ENCODE measurements at places on chromosomes 13 and 19.

DNA sequence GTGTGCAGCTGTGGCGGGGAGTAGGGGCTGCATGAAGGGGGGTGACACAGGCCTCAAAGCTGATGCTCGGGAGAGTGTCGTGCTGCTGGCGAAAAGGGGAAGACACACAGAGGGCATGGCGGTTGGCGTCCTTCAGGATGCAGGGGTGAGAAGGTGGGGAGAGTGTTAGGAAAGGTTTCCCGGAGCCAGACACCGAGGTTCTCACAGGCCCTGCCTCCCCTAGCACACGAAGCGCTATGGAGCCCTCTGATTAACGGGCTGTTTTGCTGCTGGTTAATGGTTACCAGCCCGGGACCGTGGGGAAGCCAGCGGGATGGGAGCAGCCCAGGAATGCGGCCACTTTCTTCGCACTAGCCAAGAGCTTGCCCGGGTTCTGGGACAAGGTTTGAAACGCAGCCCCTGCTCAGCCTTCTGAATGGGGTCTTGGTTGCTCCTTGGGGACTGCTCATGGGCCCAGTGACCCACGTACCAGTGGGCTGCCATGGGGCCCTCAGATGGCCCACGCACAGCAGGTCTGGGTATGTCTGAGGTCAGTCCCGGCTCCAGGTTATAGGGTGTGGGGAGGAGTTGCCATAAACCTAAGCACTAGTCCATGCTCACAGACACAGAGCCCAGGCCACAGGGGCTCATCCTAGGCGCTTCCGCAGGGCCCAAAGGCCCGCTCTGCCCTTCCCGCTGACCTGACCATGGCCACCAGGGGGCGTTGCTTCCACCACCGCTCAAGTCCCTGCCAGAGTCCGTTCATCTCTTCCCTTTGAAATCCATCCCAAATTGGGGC lies 31.3 kb upstream of the ISYNA1 start:
- no peak for DNase-seq

DNA sequence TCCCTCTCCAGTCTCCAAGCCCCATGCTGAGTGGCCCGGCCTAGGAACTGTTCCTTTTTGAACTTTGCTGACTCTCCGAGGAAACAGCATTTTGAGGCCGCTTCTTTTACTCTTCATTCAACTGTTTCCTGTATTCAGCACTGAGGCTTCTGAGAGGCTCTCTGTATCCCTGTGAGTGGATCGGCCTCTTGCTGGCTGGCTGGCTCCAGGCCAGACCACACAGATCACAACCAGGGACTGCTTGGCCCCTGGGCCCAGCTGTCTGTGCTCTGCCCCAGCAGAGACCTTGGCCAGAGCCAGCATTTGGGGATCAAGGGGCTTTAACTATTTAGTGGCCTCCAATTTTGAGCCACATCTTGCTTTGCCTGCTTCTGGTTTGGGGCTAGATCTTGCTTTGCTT lies 75.6 kb upstream of the KL start:
- DNase-seq: no peak

- DNase-seq: no peak
Observed at GRCh38 chr19:55704494-55705245, 29.6 kb downstream of the EPN1 start.

GRCh38 chr19:4829001-4829712 lies 2.4 kb downstream of the TICAM1 start:
- DNase-seq: no peak

DNA sequence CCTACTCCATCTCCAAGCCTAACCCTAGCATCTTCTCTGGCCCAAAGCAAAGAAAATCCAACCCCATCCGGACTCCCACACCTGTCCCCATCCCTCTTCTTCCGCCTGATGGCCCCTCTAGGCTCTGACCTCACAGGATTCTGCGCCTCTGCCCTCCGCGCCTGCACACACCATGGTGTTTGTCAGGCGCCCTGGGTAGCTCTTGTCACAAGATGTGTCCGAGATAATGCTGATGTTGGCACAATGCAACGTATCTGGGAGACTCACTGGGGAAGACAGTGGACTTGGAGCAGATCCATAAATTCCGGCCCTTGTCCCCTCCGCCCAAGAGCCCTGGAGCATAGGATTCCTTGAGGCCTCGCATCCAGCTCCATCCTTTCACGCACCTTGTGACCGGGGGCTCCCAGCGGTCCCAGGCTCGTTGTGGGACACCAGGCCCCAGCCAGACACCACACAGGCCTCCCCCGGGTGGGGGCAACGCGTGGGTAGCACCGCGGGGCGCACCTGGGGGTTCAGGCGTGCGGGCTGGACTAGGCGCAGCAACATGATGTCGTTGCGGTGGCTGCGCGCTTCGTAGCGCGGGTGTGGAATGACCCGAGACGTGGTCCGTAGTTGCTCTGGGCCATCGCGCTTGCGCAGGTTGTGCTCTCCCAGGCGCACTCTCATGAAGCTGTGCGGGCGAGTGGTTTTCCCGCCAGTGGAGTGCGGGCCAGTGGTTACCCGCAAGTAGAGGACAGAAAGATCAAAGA lies 3.1 kb upstream of the KLK1 start:
- no peak for DNase-seq

DNA sequence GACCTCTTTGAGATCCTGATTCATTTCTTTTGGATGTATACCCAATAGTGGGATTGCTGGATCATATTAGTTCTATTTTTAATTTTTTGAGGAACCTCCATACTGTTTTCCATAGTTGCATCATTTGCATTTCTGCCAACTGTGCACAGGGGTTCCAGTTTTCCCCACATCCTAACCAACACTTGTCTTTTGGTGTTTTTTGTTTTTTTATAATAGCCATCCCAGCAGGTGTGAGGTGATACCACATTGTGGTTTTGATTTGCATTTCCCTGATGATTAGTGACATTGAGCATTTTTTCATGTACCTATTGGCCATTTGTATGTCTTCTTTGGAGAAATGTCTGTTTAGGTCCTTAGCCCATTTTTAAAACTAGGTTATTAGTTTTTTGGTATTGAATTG lies 18.8 kb upstream of the GPR183 start:
- DNase-seq: no peak

DNA sequence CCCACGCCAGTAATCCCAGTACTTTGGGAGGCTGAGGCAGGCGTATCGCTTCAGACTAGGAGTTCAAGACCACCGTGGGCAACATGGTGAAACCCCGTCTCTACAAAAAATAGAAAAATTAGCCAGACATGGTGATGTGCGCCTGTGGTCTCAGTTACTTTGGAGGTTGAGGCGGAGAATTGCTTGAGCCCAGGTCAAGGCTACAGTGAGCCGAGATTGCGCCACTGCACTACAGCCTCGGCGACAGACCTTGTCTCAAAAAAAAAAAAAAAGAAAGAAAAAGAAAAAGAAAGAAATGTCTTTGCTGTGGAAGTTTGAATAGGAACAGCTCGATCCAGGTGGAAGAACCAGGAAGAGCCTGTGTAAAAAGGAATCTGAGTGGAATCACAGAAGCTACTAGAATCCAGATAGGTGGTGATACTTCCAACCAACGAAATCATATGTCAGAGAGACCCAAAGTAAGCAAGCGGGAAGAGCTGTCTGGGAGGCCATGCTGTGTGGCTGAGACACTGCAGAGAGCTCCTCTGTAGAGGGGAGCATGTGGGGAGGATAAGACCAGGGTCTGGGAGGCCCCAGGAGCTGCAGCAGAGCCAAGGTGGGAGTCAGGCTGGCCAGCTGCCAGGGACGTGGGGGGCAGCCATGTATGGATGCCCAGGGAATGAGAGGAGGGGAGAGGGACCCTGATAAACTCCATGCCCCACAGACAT lies 21.1 kb downstream of the LATS2 start:
- DNase-seq: no peak

GRCh38 chr19:9610484-9611113 lies 10.4 kb downstream of the ZNF561 start:
- no peak for DNase-seq

GRCh38 chr19:10921910-10922637 lies 6.4 kb downstream of the YIPF2 start:
- DNase-seq: no peak

DNA sequence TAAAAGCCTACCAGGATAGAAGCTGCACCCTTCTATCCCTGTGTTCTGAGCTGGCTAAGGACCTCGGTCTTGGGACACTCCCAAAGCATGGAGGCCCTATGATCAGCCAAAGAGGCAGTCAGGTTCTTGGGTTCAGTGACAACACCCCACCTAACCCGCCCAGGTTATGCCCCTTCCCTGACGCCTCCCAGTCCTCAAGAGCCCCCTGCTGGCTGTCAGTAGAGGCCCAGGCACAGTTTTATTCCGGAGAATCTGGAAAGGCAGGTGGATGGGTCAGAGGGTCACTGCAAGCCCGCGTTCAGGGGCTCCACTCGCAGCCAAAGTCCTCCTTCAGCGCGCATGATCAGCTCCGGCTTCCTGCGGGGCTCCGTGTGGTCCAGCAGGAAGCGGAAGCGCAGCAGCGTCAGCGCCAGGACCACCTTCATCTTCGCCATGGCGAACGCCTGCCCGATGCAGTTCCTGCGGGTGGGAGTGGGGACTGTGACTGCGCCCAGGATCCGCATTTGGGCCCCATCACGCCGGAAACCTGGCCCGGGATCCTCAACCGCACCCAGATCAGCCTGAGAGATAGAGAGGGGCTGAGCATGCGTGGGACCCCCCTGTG lies 22.3 kb downstream of the OR10H3 start:
- DNase-seq: no peak

- no peak for DNase-seq
Observed at GRCh38 chr13:26445092-26445491, 112.4 kb upstream of the WASF3 start.

- DNase-seq: peak; percentile 94
Observed at GRCh38 chr13:102707467-102707866, 12.6 kb upstream of the METTL21C start.

- no peak for DNase-seq
Observed at GRCh38 chr19:17555929-17556813, 722 bp downstream of the COLGALT1 start.

GRCh38 chr19:47497821-47498520 lies 14.0 kb upstream of the KPTN start:
- no peak for DNase-seq

- DNase-seq: no peak
Observed at GRCh38 chr13:70394031-70394548, 285.8 kb upstream of the KLHL1 start.

DNA sequence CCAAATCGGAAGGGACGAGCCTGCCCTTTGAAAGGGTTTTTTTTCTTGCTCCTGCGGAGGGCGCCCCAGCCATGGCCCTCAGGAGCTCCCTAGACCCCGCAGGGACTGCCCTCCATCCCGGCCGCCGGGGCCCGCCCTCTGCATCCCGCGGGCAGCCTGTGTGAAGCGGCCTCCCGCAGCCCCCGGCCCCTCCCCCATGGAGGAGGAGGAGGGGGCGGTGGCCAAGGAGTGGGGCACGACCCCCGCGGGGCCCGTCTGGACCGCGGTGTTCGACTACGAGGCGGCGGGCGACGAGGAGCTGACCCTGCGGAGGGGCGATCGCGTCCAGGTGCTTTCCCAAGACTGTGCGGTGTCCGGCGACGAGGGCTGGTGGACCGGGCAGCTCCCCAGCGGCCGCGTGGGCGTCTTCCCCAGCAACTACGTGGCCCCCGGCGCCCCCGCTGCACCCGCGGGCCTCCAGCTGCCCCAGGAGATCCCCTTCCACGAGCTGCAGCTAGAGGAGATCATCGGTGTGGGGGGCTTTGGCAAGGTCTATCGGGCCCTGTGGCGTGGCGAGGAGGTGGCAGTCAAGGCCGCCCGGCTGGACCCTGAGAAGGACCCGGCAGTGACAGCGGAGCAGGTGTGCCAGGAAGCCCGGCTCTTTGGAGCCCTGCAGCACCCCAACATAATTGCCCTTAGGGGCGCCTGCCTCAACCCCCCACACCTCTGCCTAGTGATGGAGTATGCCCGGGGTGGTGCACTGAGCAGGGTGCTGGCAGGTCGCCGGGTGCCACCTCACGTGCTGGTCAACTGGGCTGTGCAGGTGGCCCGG lies 815 bp downstream of the MAP3K10 start:
- DNase-seq: no peak

DNA sequence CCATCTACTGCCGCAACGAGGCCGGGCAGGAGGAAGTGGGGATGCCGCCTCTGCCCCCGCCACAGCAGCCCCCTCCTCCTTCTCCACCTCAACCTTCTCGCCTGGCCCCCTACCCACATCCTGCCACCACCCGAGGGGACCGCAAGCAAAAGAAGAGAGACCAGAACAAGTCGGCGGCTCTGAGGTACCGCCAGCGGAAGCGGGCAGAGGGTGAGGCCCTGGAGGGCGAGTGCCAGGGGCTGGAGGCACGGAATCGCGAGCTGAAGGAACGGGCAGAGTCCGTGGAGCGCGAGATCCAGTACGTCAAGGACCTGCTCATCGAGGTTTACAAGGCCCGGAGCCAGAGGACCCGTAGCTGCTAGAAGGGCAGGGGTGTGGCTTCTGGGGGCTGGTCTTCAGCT lies 3.4 kb upstream of the NUP62 start:
- DNase-seq: no peak

GRCh38 chr13:42392716-42393572 lies 121.0 kb downstream of the AKAP11 start:
- no peak for DNase-seq

DNA sequence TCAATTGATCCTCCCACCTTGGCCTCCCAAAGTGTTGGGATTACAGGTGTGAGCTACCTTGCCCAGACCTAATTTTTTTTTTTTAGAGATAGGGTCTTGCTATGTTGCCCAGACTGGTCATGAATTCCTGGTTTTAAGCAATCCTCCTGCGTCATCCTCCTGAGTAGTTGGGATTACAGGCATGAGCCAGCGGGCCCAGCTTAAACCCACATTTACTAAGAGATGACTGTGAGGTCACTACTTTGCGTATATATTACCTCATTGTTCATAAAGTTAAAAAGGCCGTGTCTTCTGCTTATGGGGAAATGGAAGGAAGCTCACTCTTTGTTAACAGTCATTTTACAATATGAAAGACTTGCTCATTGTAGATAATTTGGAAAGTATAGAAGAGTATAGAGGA lies 39.6 kb upstream of the C1QTNF9 start:
- DNase-seq: no peak

DNA sequence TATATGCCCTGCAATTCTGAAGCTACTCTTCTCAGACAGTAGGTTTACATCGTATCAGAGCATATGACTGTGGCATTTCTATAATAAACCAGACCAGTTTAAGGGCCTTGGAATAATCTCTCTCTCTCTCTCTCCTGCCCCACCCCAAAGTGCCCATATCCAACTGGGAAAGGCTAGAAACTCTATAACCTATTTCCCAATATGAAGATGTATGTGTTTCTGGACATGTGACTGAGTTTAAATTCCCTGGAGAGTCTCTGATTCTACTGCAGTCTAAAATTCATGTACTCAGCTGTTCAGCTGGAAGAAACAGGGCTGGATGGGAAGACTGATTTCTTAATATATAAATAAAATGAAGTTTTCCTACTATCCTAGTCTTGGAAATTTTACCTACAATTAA lies 91.9 kb upstream of the MBNL2 start:
- DNase-seq: no peak

DNA sequence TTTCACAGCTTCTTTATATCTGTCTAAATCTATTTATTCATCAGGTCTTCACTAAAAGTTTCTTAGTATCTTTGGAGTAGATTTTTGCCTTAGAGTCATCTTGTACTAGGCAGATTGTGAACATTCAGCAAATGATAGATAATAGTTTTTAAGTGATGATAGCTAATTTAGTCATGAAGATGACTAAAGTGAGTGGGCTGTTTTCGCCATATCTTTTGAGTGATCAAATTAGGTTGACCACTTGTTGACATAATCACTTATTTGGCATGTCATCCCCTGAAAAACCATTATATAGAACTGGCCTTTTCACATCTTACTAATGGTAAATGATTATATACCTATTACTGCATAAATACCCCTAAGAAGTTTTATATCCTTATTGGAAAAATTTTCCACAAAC lies 999.2 kb downstream of the PCDH17 start:
- DNase-seq: no peak
